Stimulated activated CD4-positive, alpha-beta T cell treated with anti-CD3 and anti-CD28 coated beads, Interleukin-1b, Interleukin-23, amount 100 ng/mL, for 1 hour (primary cell): ENCODE measurements at places on chromosomes 16 and 17.

- no peak for DNase-seq
Measured at GRCh38 chr16:34758835-34759234, 1299.4 kb downstream of the TP53TG3F start.

DNA sequence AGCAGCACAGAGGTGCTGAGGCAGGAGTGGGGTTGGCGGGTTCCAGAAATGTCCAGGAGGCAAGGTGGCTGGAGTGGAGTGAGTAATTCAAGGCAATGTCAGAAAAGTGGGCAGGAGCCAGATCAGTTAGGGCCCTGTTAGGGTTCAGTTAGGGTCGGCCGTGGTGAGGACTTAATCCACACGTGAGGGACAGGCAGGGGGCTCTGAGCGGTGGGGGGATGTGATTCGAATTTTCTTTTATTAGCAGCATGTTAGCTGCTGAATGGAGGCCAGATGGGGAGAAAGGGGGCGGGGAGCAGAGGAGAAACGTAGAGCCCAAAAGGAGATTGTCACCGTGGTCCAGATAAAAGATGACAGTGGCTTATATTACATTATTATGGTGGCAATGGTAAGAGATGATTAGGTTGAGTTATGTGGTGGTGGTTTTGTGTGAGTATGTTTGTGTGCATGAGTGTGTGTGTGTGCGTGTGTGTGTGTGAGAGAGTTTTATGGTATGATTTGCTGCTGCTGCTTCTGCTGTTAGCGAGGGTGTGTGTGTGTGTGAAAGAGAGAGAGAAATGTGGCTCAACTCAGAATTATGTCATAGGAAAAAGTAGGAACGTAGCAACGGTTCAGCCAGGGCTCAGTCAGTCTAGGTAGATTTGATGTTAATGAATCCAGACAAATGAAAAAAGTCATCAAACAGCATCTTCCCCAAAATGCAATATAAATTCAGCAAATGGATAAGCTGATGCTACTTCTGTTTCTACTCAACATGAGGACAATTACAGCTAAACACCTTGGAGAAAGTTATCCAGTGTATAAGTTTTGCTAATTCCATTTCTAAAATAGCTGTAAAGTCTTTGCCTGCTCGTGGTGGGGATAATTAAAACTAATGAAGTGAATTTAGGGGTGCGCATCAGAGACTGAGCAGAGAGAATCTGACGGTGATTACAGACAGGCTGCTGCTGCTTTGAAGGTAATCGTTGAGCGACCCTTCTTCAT, 390.6 kb downstream of the HAPSTR1 start:
- DNase-seq: no peak

GRCh38 chr17:27870345-27870744, 22.8 kb downstream of the LYRM9 start:
- no peak for DNase-seq

DNA sequence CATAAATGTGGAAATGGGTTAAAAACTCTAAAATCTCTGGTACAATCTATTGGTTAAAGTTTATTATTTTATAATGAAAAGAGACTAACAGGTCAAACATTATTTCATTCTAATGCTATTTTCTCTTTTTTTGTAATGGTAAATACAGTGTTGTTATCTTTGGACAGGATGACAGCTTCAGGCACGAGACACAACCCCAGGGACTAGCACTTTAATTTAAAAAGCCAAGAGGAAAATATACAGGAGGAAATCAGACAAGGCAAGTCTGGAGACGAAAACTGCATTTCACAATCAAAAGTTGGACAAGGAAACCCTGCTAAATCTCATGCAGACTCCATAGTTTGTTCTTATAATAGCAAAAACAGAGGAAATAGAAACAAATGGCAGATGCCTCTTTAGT, 589.1 kb upstream of the CDH8 start:
- no peak for DNase-seq

GRCh38 chr17:69744512-69745070, 330.1 kb downstream of the MAP2K6 start:
- DNase-seq: no peak

DNA sequence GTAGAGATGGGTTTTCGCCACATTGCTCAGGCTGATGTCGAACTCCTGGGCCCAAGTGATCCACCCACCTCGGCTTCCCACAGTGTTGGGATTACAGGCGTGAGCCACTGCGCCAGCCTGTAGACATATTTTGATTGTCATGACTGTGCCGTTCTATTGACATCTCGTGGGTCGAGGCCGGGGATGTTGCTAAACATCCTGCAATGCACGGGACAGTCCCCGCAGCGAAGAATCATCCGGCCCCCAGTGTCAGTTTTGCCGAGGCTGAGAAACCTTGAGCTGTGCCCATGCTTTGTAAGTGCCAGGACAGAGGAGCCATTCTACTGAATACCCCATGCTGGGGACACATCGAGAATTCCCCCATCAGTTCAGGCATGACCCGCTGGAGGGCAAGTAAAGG, 69.1 kb upstream of the GSE1 start:
- DNase-seq: no peak

DNA sequence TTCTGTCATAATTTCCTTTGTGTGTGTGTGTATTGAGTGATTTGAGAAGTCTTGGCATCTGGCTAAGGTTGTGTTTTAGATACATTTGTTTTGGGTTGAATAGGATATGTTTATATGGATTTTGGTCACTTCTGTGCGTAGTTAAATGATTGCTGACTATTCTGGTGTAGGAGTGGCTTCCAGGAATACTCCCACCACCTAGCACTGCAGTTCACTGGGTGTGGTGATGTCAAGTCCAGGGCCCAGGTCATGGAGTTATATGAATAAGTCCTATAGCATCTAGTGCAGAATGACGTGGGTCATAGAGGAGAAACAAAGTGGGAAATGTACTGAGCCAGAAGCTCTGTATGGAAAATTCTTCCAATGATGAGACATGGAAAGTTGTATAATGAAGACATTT, 465.4 kb upstream of the CCL2 start:
- no peak for DNase-seq

GRCh38 chr16:82583422-82583821, 43.3 kb upstream of the CDH13 start:
- no peak for DNase-seq

DNA sequence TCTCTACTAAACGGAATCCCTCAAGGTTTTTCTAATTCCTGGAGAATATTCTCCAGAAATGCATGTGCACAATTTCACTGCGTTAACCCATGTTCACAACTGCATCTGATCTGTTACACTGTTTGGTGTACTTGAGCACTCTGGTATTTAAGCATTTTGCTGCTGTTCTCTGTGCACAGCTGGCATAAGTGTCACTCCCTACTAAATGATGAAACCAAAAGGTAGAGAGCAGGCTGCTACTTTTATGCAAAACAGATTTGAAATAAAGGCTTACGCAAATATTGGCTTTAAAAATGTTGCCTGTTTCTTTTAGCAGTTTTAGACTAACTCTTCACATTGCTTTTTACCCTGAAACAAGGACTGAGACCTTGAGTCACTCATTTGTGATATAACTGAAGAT, 41.7 kb downstream of the ESRP2 start:
- DNase-seq: no peak

- no peak for DNase-seq
Measured at GRCh38 chr17:4934173-4934979, 2.3 kb downstream of the GP1BA start.

DNA sequence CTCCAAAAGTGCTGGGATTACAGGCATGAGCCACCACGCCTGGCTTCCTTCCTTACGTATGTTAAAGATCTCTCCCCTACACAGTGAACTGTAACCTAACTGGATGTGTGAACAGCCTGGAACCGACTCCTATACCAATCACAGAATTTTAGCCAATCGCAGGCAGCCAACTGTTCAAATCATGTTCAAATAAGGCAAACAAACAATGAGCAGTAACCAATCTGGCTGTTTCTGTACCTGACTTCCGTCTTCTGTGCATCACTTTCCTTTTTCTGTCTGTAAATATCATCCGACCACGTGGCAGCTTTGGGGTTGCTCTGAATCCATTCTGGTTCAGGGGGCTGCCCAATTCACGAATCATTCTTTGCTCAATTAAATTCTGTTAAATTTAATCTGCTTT, 27.5 kb downstream of the TEKT5 start:
- no peak for DNase-seq

DNA sequence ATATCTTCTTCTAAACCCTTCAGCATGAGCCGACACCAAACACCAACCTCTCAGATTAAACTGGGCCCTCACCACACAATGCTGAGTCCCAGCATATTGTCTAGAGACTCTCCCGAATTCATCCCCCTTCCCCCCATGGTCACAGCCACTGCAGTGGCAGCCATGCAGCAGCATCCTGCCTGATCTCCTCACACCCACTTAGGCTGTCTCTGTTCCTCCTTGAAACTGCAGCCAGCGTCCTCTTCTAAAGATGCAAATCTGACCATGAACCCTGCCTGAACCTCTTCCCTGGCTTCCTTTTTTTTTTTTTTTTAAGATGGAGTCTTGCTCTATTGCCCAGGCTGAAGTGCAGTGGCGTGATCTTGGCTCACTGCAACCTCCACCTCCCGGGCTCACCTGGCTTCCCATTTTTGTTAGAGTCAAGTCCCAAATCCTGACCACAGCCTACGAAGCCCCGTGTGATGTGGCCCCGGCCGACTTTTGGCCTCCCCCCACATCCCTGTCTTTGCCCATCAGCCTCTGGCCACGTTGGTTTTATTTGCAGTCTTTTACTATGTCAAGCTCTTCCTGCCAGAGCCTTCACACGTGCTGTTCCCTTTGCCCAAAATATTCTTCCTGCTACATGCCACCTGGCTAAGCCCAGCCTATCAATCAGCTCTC, 2.8 kb downstream of the FA2H start:
- no peak for DNase-seq

- no peak for DNase-seq
Measured at GRCh38 chr16:9061358-9061813, 30.1 kb upstream of the HAPSTR1 start.

- no peak for DNase-seq
Measured at GRCh38 chr17:83036666-83037065, 42.7 kb upstream of the METRNL start.

GRCh38 chr16:11973070-11973469, 3.5 kb upstream of the SNX29 start:
- DNase-seq: no peak

GRCh38 chr17:70702683-70703255, 533.4 kb downstream of the KCNJ2 start:
- no peak for DNase-seq

DNA sequence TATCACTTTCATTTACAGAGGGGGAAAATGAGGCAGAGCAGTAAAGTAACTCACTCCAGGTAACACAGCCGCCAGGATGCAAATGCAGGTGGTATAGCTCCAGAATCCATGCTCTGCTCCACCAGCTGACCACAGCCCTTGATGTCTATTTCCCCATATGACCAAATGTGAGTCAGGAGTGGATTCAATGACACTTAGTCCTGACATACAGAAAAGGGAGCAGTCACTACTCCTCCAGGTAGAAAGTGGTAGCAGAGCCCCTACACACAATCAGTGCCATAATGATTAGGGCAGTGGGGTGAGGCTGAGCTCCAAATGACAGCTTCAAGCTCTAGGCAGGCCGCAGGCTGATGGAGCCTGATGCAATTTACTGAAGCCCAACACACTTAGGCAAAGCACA, 43.3 kb upstream of the GFOD2 start:
- DNase-seq: no peak

DNA sequence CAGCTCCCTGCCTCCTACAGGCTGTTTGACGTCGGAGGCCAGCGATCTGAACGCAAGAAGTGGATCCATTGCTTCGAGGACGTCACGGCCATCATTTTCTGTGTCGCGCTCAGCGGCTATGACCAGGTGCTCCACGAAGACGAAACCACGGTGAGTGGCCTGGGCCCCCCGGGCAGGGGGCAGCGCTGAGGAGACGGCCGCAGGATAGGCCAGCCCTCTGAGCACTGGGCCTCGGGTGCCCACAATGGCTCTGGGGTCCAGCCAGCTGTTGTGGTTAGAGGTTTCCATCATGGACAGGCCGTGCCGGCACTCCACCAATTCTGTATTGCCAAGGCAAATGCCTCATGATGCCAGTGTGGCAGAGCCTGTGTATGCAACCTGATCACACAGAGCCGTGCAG, 88.6 kb downstream of the AMFR start:
- DNase-seq: no peak

- DNase-seq: no peak
Measured at GRCh38 chr16:31435341-31436220, 7.0 kb downstream of the ZNF843 start.

GRCh38 chr16:51407921-51408320, 256.9 kb upstream of the SALL1 start:
- no peak for DNase-seq

- no peak for DNase-seq
Measured at GRCh38 chr17:2195729-2196128, 107.9 kb downstream of the SMG6 start.

DNA sequence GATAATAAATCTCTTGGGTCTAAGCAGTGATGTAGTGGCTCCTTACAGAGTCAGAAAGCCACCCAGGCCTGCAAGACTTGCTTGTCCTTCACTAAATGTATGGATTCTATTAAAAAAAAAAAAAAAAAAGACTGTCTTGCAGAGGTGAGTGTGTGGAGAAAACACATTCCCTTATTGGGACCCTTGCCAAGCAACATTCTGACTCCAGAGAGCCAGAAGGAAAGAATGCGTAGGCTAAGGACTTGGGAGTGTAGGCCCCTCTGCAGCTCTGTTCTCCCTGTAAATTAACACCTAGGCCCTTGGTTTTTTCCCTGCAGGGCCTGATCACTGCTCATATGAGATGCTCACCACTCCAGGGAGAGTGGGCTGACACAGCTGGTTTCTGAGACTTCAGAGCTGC, 17.8 kb downstream of the SCPEP1 start:
- DNase-seq: no peak

- no peak for DNase-seq
Measured at GRCh38 chr16:62383941-62384340, 347.7 kb upstream of the CDH8 start.

DNA sequence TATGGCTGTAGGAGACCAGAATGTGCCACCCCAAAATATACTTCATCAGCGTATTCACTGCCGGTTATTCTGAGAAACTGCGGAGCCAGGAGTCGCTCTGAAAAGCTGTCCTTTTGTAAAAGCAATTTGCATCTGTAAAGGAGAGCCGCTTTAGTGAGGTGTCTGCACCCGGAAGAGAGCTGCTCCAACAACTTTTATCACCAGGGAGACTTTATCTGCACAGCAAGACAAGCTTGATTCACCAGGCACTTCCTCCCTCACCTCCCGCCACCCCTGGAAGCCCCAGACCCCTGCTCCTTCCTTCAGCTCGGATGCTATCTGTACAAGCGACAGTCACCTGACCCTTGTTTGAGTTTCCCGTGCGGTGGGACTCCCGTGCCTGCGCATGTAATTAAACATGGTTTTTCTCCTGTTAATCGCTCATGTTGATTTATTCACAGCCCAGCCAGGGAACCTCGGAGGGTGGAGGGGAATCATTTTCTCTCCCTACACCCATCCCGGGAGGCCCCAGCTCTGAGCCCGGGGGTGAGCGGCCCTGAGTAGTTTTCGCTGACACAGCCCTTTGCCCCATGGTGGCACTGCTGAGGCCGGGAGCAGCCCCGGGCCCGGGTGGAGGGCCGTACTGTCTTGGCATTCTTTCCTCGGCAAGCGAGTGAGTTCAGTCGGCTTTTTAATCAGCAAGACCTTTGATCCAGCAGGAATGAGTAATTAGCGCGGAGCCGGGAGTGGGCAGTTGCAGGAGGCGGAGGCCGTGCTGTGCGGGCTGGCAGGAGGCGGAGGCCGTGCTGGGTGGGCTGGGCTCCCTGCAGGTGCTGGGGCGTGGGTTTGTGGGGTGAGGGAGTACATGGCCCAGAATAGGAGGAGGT, 222.7 kb upstream of the CIBAR2 start:
- DNase-seq: no peak

- no peak for DNase-seq
Measured at GRCh38 chr17:75693500-75694481, 26.7 kb downstream of the SAP30BP start.
